Activated CD4-positive, alpha-beta T cell treated with anti-CD3 and anti-CD28 coated beads, Interleukin-2, amount 10 ng/mL, durations not matched to agents 7 days and 5 days (primary cell): ENCODE measurements at places on chromosomes 3 and 15. TPM values are rescaled to one million over a fixed set of nuclear protein-coding genes. Genes with fewer than 3 reads are reported as not detected.
A peak's percentile ranks its signal among the peaks of the same experiment; 100 is the strongest.

- DNase-seq = no peak
These were observed 127.3 kb upstream of the LINGO1 start for GRCh38 chr15:77759896-77760592.

GRCh38 chr15:47964229-47964628 lies 156.6 kb upstream of the SLC24A5 start:
- no peak for DNase-seq

DNA sequence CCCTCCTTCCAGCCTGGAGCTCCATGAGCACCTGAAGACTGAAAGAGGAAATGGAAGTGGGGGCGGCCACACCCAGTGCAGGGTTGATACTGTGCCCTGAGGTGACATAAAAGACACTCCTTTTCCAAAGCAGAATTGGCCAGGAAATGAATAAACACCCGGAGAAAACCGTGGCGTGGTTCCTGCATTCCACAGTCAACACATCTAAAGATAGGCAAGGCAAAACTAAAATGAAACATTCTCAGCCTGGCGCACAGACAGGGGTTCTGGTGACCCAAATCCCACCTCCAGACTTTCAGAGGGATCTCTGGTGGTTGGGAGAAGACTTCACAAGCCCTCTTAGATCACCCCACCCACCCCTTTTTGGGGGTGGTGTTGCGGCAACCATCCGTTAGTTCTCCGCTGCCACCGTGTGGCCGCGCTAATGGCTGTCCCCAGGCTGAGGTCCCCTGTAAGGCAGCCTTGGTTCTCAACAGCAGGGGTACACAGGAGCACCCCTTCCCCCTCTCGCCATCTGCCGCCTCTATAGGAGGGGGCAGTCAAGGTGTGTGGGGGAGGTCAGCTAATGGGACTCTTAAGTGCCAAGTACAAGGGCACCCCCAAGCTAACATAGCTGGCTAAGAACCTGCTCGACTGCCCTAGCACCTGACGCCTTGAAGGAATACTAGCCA lies 2.5 kb upstream of the MST1R start:
- peak; percentile 58 for DNase-seq

GRCh38 chr15:49831206-49831965 lies 210.5 kb downstream of the DTWD1 start:
- no peak for DNase-seq

- no peak for DNase-seq
These were observed at the start of gene FILIP1L for GRCh38 chr3:100114413-100115030. Gene FILIP1L, minus strand, starts transcription at chr3:100114501.

- no peak for DNase-seq
These were observed 1.9 kb upstream of the FETUB start for GRCh38 chr3:186638259-186638658.

DNA sequence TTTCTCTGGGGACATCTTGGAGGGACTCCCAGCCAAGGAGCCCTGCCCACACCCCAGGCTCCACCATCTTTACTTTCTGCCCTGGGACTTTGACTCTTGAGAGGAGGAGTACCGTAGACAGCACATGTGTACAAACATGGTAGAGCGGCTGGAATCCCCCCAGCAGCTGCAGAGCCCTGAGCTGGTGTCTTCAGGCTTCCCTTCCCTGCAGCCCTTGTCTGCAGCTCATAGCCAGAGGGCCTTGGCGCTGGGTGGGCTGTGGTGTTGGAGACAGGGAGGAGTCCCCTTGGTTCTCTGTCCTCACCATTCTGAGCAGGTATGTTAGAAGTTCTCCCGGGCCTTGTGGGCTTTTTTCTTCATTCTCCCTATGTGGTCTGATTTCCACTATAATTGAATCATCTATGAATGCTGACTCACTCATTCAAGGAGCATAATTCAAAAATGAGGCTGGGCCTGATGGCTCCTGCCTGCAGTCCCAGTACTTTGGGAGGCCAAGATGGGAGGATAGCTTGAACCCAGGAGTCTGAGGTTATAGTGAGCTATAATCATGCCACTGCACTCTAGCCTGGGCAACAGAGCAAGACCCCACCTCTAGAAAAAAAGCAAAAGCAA lies 97.8 kb upstream of the MEF2A start:
- peak; percentile 5 for DNase-seq

GRCh38 chr3:124492824-124493223 lies 237.4 kb upstream of the UMPS start:
- no peak for DNase-seq

- no peak for DNase-seq
These were observed 96.4 kb upstream of the P3H2 start for GRCh38 chr3:190217081-190217480.

GRCh38 chr3:4359805-4360502 lies 56.8 kb downstream of the SETMAR start:
- DNase-seq = no peak

DNA sequence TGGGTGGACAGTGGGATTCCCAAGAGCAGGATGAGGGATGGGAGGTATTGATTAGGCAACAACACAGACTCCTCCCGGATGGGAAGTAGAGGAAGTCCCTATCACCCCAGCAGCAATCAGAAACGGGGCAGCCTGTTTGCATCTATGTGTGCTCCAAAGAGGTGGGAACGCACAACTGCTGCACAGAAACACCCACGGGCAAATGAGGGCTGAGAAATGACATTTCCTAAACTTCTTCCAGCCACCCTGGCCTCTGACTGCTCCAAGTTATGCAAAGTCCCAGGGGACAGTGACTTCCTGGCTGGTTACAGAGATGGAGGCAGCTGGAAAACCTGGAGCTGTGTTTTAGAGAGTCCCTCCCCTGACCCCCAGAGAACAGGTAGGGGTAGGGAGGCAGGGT lies 42.6 kb downstream of the HCN4 start:
- no peak for DNase-seq

DNA sequence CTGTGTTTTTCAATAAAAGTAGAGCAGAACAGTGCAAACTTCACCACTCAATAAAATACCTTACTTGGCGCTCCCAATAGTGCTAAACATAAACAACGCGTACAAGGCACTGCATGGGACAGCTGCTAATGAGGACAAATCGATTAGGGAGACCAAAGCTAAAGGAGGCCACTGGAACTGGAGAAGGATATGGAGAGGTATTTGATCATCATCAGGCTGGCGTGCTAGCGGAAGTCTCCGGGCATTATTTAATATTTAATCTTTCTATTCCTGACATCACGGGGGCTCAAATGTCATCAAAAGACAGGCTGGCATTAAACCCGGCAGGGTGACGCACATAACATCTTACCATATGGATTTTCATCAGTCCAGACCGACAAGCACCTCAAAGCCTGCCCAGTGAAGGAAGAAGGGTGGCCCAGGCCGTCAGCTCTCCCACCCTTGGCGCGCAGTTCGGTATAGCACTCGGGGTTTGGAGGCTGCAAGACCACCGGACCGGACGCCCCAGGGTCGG lies 604 bp downstream of the CCPG1 start:
- no peak for DNase-seq

- DNase-seq = peak; percentile 60
These were observed 519 bp downstream of the LYSMD2 start for GRCh38 chr15:51736751-51737521.

- no peak for DNase-seq
These were observed 225.0 kb upstream of the PROK2 start for GRCh38 chr3:72009851-72010443.

- peak; percentile 68 for DNase-seq
These were observed 14.1 kb upstream of the CXCR6 start for GRCh38 chr3:45929042-45929679.

GRCh38 chr3:185813205-185813604 lies 11.6 kb downstream of the IGF2BP2 start:
- no peak for DNase-seq

GRCh38 chr15:90358124-90359033 lies 6.3 kb downstream of the ZNF774 start:
- no peak for DNase-seq

The SLC9C1 gene
- total RNA-seq = not detected

The PLSCR5 gene
- total RNA-seq = not detected

The ZNF860 gene
- total RNA-seq = not detected

The DUOXA2 gene
- total RNA-seq = not detected
